Stimulated activated CD4-positive, alpha-beta T cell treated with anti-CD3 and anti-CD28 coated beads, Interleukin-15, amount 100 ng/mL, for 1 hour (primary cell): ENCODE measurements at places on chromosomes 2 and 18.

- DNase-seq: no peak
Observed at GRCh38 chr2:85971366-85971765, 82.6 kb upstream of the ST3GAL5 start.

- no peak for DNase-seq
Observed at GRCh38 chr2:8571792-8572499, 109.9 kb upstream of the ID2 start.

GRCh38 chr2:234459401-234460009 lies 37.4 kb downstream of the ARL4C start:
- DNase-seq: no peak

DNA sequence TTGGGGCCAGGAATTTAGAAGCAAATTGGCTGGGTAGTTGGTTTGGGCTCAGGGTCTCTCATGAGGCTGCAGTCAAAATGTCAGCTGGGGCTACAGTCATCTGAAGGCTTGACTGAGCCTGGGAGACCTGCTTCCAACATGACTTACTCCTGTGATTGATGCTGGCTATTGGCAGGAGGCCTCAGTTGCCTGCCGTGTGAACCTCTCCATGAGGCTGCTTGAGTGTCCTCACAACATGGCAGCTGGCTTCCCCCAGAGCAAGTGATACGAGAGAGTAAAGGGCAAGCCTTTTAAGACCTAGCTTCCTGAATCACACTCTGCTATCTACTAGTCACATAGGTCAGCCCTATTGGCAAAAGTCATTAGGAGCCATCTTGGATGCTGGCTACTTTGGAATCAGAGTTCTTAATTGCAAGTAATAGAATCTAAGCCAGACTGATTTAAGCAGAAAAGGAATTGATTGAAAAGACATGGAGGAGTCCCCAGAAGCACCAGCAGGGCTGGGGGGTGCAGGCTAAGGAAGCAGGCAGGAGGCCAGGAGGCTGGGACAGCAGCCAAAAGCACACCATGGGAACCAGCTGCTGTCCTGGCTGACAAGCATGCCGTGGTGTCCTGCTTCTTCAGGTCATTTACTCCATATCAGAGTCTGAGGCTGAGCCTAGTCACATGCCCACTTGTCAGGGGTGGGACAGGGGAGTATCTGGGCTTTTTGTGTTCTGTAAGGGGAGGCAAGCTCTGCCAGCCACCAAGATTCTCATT lies 7.8 kb upstream of the GIGYF2 start:
- DNase-seq: no peak

DNA sequence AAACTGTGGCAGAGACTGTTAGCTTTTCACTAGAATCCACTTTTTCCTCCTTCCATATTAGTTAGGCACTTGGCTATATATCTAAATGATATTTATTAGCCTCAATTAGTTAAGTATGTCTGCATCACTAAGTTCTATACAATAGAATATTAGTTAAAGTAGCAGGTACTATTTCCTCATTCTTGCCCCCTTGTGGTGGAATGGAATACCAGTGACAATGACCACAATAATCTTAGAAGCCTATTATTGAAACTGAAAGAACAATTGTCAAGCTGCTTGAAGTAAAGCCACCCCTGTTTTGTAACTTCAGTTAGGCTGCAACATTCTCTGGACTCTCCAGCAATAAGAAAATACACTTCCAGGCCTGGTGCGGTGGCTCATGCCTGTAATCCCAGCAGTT lies 476.3 kb upstream of the VWC2L start:
- DNase-seq: no peak

- DNase-seq: no peak
Observed at GRCh38 chr2:127173057-127173456, 47.0 kb downstream of the CYP27C1 start.

DNA sequence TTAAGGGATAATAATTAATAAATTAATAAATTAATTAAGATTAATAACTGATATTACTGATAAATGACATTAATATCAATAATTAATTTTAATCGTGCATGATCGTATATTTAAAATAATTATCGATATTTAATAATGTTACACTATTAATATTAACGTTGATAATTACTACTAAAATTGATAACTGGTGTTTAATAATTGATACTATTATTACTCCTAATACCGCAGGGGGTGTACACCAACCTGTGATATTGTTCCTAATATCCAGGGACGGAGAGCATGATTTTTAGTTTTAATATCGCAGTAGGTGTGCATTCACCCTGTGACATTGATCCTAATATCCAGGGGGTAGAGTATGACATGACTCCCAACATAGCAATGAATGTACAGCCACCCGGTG lies 1930.8 kb downstream of the SUCLG1 start:
- no peak for DNase-seq

DNA sequence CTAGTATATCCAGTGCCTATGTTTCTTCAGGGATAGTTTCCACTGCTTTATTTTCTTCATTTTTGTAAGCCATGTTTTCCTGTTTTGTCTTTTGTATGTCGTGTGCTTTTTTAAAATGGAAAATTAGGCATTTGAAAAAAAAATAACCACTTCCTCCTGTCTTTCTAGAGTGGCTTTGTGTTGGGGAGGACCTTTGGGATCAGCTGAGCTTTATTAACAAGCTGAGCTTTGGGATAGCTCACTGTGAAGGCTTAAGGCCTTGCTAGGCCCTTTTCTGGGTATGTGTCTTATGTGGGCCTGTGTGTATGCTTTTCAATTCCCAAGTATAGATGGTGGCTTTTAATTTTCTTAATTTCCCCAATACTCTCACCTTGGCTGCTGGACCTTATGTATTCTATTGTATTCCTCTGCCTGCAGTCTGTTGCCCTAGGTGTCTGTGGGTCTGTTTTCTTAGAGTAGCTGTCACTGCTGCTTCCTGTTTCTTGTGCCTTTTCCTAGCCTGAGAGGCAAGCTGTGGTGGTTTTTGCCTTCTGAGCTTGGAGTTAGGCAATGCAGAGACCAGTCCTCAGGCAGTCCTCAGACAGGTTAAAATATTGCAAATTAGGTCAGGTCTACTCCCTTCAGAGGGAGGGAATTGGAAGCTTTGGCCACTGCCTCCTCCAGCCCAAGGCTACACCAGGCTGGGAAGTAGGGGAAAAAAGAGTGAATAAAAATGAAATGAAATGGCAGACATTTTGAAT lies 134.7 kb downstream of the LDLRAD4 start:
- DNase-seq: no peak

DNA sequence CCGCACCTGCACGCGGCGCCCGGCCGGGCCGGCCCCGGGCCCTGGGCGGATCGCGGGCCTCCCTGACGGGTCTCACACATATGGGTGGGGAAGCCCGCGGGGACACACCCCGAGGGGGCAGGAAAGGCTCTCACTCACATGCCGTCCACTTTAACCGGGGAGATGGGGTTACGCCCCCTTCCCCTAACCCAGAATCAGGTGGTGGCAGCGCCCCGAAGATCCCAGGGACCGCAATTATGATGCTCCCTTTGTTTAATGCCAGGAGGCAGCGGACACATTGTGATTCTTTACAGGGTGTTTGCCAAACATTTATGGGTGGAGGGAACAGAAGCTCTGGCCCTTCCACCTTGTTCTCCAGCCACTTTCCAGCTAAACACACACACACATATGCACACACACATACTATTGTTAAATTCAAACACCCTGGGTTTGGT lies 424 bp upstream of the ANKRD44 start:
- DNase-seq: no peak

DNA sequence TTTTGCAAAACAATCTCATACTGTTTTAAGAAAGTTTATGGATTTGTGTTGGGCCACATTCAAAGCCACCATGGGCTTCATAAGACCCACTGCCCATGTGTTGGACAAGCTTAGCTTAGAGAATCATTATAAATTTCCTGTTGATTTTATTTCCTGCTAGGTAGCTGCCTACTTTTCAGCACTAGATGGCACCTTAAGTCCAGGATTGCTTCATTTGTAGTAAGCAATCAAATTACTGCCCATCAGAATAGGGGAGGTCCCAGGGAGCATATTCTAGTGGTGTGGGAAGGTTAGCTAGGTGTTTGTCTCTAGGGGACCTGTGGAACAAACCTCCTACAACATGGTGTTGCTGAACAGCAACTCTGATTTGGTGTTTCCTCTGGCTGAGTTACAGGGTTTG lies 11.0 kb upstream of the DCDC2C start:
- DNase-seq: no peak

DNA sequence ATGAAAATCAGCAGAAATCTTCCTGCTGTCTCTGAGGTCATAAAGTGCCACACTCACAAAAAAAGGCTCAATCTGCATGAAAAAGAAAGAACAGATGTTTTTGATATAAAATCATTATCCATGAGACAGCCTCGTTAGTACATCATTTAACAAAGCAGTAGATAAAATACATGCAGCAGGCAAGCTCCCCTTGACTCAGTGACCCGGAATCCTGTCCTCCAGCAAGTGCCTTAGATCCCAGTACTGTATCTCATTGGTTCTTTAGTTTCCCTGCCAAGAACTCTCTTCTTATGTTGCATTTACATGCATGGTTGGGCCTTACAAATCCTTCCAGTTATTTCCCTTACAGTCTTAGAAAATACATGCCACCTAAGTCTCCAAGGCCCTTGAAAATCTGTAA lies 148.9 kb upstream of the CCDC195 start:
- DNase-seq: no peak

DNA sequence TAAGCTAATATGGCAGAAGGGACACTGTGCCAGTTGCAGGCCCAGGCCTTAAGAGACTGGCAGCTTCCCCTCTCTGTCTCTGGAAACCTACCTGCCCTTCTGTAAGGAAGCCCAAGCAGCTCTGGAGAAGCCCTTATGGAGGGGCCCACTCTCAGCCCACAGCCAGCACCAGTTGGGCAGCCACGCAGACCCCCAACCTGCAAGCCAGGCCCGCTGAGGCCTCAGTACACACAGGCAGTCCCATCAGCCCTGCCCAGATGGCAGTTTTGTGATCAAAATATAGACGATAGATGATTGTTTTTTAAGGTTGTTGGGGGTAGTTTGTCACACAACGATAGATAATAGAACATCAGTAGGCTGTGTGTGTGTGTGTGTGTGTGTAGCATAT lies 36.8 kb upstream of the ALPP start:
- DNase-seq: no peak

DNA sequence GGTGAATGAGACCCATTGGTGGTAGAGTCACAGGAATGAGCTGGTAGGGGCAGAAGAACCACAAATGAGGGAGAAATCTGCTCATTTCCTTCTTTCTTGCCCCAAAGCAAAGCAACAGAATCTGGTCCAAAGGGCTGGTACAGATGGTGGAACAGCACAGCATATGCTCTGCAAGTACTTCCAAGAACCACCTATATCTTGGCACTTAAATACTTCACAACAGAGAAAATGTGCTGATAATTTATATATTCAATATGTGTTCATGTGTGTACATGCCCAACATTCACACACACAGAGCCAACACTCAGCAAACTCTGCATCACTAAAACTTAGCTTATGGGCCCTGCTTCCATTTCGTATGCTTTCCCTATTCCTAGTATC lies 884.4 kb upstream of the KLHL29 start:
- no peak for DNase-seq

DNA sequence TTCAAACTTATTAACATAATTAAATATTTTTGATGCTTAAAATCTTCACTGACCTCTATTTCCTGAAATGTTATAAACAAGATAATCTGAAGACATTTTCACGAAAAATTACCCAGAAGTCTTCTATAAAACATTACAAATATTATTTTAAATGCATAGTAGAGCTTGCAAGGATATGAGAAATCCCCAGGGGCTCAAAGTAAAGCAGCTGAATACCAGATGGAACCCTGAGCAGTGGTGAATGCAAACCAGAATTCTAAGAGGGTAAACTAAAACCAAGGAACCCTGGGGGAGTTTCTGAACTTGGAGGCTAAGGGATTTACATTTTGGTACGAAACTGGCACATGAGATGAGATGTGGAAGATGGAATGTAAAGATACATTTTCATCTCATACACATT lies 83.6 kb downstream of the FSHR start:
- DNase-seq: no peak

DNA sequence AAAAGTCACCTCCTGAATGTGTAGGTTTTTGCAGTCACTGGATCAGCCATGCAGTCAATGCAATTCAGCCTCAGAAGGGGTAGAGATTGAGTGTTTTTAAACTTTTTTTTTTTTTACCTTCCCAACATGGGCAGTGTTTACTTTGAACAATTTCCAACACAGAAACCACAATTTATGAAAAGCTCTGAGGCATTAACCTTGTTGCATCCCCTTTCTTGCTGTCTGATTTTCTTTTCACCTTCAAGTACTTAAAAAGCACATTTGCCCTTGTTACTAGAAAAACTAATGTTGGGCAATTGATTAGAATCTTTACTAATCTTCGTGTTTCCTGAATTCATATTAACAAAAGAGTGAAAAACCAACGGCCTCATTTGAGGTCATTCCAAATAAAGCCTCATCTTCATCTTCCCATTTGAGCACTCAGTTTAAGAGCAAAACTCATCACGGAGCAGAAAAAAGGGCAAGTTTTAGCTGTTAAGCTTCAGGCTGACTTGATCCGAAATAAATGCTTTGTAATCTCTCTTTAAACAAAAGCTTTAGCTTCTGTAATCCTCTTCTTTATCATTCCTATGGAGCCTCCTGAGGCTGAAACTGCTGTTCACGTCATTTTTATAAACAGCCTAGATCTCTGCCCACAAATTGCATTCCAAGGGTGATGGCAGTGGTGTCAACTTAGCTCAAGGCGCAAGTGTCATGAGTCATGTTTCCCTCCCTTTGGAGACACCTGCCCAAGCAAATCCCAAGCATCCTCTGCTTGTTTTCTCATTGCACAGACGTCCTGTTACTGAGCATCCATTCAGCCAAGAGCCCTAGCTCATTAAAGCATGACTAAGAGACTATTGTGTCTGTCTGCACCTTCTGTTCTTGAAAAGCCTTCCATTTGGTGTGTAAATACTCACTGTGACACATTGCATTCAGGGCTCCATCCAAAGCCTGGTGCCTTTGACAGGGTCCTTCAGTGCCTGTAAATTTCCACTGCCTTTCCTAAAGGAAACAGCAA lies 107.7 kb downstream of the HNMT start:
- no peak for DNase-seq

DNA sequence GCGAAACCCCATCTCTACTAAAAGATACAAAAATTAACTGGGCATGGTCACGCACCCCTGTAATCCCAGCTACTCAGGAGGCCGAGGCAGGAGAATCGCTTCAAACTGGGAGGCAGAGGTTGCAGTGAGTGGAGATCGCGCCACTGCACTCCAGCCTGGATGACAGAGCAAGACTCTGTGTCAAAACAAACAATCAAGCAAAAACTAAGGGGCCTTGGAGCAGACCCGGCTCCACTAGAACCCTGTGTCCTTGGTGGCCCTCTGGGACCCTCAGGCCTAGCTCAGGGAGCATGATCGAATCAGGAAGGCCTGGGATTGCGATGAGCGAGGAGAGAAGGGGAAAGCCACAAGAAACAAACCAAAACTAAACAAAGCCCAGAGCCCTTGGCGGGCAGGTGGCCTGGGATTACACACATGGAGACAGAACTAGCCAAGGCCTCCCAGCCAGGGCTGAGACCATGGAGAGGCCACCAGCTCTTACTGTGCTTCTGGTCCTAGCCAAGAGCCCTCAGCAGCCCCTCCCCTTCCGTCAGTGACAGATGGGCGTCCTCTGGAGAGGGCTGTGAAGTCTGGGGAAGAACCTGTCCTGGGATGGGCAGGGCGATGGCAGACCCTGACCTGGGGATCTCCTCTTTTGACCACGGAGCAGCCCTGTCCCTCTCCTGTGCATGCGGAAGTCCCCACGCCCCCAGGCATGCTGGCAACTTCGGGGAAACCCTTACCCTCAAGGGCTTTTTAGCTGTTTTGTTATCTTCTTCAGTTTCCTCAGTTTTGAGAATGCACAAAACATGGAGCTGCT lies 27.4 kb upstream of the CATIP start:
- no peak for DNase-seq
